ENCODE measurements at places on chromosomes 16 and 17.

- DNase-seq = peak; percentile 85
Measured at GRCh38 chr16:81175325-81175891, 63.1 kb upstream of the BCO1 start.

DNA sequence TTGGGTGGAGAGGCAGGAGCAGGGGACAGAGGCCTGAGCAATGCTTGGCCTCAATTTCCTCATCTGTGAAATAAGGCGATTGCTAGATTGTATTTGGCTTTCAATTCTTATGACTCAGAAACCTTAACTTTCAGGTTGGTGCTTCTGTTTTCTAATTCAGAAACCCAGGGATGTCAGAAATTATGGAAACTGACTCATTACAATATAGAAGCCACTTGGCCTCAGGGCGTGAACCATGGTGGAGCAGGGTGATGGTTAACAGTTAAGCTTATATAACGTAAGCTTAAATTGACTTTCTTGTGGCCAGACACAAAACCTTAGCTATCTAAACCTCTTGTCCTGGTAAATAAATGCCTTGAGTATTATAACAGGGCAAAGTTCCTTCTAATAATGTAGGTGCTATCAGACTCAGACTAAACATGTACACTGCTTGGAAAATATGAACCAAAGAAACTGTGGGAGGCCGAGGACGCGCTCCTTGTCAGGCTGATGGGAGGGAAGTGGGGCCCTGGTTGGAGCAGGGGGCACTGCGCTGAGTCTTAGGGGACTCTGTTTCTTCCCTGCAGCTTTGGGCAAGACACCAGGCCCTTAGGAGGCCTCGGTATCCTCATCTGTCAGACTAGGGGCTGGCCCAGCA is 17.1 kb upstream of the SREBF1 start:
- DNase-seq = peak; percentile 66

- DNase-seq = no peak
Measured at GRCh38 chr16:7344830-7345780, 12.5 kb downstream of the RBFOX1 start.

- DNase-seq = peak; percentile 61
Measured at GRCh38 chr16:9072806-9073341, 18.6 kb upstream of the HAPSTR1 start.

GRCh38 chr16:11224894-11225676 is 30.9 kb downstream of the SOCS1 start:
- DNase-seq = no peak

- no peak for DNase-seq
Measured at GRCh38 chr16:19128454-19129200, 14.9 kb downstream of the ITPRIPL2 start.

DNA sequence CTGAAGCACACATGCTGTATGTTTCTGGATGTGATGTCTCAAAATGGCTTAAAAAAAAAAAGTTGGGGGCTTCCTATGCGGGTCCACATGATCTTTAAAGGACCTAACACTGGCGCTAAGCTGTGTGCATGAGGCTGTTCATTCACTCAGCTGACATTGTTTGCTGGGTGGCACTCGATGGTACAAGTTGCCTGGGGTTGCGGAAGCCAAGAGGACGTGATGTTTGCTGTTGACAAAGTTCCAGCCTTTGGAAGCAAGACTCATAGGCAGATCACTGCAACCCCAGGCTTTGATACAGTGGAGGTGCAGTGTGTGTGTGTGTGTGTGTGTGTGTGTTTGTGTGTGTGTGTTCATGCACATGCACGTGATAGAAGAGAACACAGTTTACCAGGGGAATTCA is 29.5 kb upstream of the DNAI2 start:
- DNase-seq = no peak

DNA sequence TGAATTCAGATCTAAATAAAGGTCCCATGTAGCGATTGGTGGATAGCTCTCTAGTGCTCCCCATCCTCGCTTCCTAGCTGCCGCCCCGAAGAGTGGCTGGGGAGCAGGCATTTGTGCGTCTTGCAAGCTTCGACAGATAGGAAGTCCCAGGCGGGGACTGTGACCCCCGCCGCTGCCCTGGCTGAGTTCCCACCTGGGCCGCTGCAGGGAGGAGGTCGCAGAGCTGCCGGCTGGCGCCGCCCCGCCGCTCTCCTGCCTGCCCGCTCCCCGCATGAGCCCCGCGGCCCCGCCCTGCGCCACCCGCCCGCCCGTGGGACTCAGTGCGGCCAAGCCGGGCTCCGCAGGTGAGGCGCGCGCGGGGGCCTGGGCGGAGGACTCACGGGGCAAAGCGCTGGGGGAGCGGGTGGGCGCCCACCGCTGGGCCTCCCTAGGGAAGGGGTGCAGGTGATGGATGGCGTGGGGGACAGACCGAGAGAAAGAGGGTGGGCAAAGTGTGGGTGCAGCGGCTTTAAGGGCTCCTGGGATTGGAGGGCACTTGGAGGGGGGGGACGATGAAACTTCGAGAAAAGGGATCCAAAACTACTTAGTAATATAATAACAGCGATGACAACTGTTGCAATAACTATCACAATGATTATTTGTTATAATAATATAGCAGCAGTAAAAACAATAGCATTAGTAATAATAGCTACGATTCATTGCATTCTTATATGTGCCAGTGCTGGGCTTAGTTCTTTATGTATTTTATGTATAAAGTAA is at the start of gene OTOA:
OTOA (plus strand) TSS at position 80 of the 759 bp plus-strand sequence. CDS start 14,547 bp downstream, outside the sequence.
- DNase-seq = no peak

DNA sequence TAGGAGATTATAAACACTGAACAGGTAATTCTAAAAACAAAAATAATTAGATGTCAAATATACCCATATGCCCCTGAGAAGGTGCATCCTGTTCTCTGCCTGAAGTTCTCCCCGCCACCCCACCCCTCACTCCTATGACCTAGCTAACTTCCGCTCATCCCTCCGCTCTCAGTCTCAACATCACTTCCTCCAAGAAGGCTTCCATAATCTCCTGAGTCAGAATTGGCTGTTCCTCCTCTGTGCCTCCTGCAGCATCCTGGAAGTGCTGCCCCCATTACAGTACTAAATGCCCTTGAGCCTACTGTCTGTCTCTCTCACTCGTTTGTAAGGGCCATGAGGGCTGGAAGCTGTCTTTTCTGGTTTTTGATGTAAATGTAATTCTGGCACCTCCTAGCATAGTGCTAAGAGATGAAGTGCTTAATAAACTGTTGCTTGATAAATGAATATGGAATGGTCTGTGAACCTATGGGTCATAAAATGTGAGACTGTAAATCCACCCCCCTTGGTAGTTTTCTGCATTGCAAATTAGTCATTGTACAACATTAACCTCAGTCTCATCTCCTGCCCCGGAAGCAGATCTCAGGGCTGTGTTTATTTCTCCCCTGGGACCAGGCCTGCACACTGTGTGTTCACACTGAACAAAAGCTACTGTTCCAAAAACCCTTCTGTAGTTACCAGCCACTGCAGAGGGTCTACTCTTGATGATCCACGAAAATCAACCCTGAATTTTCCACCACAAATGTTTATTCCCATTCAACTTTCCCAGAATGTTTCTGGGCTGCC is 3.9 kb upstream of the MYO1D start:
- DNase-seq = no peak

DNA sequence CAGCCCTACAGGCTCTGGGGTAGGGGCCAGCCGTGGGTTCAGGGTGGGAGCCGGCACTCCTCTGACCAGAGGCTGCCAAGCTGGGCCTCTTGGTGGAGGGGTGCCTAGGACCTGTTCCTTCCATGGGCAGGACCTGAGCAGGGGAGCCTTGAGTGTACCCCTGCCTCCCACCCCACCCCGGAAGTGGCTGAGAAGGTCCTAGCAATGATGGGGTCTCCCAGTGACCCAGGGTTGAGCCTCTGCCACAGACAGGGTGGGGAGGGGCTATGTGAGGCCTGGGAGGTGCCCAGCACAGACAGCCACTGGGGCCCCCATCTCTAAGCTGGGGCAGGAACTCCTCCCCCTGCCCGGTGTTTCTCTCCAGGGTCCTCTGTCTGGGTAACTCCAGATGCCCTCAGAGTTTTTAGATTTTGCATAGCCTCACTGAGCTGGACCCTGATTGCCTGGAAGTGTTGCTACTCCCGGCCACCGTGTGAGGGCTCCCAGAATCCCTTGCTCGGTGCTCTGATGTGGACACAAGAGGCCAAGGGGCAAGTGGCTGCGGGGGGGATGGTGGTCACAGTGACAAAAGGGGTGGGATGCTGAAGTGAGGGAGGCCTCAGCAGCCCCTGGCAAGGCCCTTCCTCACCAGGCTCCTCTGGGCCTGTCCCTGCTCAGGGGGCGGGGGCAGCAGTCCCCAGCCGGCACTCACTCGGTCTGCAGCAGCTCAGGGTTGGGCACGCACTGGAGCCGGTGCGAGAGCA is 6.4 kb upstream of the MTSS2 start:
- DNase-seq = no peak

DNA sequence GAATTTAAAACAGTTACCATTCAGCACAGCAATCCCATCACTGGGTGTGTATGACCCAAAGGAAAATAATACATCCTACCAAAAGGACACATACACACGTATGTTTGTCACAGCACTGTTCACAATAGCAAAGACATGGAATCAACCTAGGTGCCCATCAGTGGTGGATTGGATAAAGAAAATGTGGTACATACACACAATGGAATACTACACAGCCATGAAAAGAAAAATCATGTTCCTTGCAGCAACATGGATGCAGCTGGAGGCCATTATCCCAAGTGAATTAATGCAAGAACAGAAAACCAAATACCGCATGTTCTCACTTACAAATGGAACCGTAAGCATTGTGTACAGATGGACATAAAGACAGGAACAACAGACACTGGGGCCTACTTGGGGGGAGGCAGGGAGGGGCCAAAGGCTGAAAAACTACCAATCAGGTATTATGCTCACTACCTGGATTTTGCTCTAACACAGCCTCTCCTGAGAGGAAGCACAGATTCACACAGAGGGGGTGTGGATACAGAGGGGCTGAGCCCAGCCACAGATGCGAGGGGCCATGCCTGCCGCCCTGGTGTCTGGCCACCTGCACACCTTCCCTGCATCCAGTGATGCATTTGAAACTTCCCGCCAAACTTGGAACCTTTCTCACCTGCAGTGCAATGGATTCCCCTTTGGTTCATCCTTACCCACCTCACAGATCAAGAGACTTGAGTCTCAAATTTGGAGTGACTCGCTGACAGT is 55.9 kb downstream of the USP22 start:
- no peak for DNase-seq

GRCh38 chr16:30092373-30093010 is 768 bp upstream of the TBX6 start:
- DNase-seq = peak; percentile 44

- DNase-seq = peak; percentile 74
Measured at GRCh38 chr16:1530883-1531637, 2.4 kb upstream of the TMEM204 start.

- no peak for DNase-seq
Measured at GRCh38 chr17:57713140-57713539, 32.0 kb downstream of the CCDC182 start.

DNA sequence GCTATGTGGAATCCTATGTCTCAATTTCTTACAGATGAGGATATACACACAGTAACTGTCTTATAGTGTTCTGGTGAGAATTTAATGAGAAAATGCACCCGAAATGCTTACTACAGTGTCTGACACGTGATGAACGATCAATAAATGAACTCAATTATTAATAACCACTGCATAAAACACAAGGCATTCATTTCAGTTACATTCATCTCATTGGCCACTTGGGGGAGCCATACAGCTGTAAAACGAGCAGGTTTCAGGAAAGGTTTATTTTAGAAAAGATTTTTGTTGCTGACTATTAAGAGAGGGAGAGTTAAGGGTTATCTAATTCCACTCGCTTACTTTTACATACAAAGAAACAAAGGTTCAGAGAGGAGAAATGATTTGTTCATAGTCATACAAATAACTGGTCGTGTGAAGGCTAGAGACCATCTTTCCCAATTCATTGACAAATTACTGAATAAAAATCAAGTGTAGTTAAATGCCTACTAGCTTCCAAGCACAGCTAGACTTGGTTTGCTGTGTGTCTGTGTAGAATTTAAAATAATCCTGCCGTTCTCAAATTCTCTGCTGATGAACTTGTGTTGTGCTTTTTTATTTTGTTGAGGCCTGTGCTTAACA is 160.1 kb downstream of the MAP2K4 start:
- peak; percentile 55 for DNase-seq

DNA sequence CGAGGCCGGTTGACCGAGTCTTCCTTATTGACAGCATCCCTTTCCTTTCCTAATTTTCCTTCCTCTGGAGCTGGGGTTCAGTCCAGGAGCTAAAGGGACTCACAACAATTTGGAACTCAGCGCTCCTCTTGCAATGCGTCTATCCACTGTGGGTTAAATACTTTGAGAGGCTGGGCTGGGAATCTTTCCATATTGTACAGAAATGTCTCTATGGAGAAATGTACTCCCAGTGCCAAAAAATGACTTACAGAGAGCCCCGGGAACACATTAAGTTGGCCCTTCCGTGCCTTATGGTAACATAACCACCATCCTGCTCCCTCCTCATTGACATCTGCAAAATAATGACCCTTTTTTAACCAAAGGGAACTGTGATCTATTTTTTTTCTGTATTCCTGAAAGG is 192.8 kb downstream of the FTO start:
- DNase-seq = no peak

- DNase-seq = no peak
Measured at GRCh38 chr17:47830396-47831002, 842 bp downstream of the MRPL10 start.

DNA sequence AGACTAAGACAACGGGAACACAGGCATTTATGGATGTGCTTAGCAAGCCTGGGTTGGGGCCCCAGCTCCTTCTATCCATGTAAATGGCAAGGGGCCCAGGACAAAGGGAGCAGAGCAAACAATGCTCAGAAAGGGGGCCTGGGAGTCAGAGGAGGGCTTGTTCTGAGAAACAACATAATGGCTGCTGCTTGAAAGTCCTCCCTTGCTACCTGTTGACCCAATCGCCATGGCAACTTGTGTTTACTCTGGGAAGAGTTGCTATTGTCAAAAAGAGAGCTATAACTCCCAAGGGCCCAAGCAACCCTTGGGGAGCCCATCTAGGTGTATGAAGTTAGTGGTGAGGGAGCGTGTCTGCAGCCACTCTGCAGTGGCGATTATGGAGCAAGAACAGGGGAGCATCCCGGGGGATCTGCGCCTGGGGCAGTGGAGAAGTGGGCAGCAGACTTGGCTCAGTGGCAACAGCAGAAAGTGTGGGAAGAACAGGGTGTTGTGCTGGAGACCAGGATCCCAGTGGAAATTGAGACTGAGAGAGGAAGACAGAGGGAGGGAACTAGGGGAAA is 118.7 kb upstream of the NLRP1 start:
- DNase-seq = no peak

DNA sequence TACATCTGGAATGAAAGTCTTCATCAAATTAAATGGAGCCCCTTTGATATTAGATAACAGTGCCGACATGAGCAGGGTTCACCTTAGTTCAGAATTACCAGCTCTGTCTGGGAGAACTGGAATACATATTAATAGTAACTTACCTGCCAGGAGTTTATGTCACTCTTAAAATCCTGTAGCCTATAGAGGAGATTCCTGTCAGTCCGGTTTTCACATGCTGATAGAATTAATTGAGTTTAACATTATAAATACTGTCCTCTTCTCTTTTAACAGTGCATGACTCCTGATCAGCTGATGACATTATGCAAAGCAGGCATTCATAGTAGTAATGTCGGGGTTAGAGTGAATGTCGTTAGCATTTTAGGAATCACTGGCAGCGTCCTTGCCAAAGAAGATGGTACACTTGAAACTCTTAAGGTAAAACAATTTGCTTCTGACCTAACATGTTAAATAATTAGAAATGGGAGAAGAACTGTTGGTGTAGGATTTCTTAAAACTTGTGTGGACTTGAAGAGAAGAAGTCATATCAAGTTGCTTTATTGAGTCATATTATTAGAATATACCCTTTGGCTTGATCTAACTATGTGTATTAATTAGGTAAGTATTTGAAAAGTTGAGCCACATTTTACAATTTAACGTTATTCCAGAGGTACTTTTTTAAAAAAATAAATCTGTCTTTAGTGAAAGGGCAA is 34.3 kb downstream of the HEATR3 start:
- DNase-seq = no peak

Data from EL (cell line).